ENCODE measurements at places on chromosomes 12 and 14. TPM values are rescaled to one million over a fixed set of nuclear protein-coding genes. Genes with fewer than 3 reads are reported as not detected.
A peak's percentile ranks its signal among the peaks of the same experiment; 100 is the strongest.

The NOS1 gene
- under 0.01 TPM for total RNA-seq

DNA sequence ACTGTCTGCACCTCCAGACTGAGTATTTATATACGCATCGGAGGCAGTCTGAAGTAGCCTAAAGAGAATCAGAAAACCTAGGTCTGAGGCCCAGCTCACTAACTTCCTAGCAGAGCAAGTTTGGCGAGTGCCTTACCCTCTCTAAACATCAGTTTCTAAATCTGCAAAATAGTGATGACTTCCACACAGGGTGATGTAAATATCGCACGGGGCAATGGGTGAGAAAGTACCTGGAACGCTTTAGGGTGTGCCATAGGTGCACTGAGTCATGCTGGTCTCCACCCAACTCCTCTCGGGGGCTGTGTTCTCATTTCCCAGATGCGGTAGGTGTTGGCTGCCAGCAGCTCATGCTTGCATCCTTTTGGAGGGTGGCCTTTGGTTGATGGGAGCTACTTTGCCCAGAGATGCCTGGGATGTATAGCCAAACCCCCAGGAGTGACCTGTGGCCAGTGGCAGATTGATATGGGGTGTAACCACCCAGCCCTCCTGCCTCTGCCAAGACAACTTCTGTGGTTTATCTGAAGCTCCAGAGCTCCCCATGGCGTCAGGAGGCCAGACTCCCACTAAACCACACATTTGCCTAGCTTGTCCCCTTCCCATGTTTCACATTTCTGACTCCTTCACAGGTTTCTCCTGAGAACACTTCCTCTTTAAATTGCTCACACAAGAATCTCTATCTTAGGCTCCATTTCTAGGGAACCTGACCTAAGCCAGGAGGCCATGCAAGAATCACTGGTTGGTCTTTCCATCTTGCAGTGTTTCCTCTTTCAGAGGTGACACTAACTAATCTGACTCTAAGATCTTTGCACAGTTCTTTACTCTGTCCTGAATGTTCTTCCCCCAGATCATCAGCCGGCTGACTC, 62.0 kb upstream of the TUNAR start:
- DNase-seq: no peak

The POTEM gene
- not detected for total RNA-seq

DNA sequence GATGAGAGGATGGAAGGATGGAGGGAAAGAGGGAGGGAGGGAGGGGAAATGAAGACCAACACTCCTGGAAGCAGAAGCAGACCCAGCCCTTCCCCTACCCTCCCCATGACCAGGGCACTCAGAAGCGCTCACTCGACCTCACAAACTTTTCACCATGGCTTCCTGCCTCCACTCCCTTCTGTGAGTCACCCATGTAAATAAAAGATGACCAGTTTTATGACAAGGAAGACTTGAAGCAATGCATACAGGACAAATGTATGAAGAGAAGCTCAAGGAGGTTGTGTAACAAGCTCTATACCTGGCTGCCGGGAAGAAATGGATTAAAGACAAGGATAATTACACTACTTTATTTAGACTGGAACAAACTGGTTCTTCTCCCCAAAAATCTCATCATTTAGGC, 63.8 kb downstream of the CDC42BPB start:
- peak; percentile 59 for DNase-seq

GRCh38 chr14:57897144-57897748, 31.4 kb upstream of the SLC35F4 start:
- no peak for DNase-seq
